ENCODE measurements at places on chromosomes 3 and 15.

- DNase-seq = no peak
Observed at GRCh38 chr3:135916310-135916709, 49.2 kb upstream of the PPP2R3A start.

DNA sequence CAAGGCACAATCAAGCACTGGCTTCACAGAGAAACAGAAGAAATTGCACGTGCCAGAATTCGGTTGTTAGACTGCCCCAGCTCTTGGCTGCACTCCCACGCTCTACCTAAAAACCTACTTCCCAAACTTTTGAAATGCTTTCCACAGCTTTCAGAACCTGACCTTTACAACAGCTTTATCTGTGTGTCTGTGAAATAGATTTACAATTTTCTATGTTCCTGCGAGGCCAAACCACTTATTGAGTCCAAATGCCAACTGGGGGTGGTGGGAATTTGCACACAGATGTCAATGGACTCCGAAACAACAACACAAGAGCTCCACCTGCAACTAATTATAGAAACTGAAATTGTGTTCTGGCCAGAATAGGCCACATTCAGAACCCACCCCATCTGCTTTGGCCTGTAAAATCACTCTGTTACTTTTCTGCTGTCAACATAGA is 44.6 kb downstream of the ERC2 start:
- DNase-seq = no peak

- no peak for DNase-seq
Observed at GRCh38 chr3:122681974-122682409, 1.4 kb downstream of the PARP14 start.

GRCh38 chr3:125194061-125194848 is 18.3 kb downstream of the SLC12A8 start:
- no peak for DNase-seq

- no peak for DNase-seq
Observed at GRCh38 chr3:86814321-86814720, 176.6 kb downstream of the VGLL3 start.

GRCh38 chr3:136852180-136852579 is 9.8 kb upstream of the NCK1 start:
- DNase-seq = no peak

- DNase-seq = no peak
Observed at GRCh38 chr3:157387708-157388435, 48.8 kb upstream of the PTX3 start.

DNA sequence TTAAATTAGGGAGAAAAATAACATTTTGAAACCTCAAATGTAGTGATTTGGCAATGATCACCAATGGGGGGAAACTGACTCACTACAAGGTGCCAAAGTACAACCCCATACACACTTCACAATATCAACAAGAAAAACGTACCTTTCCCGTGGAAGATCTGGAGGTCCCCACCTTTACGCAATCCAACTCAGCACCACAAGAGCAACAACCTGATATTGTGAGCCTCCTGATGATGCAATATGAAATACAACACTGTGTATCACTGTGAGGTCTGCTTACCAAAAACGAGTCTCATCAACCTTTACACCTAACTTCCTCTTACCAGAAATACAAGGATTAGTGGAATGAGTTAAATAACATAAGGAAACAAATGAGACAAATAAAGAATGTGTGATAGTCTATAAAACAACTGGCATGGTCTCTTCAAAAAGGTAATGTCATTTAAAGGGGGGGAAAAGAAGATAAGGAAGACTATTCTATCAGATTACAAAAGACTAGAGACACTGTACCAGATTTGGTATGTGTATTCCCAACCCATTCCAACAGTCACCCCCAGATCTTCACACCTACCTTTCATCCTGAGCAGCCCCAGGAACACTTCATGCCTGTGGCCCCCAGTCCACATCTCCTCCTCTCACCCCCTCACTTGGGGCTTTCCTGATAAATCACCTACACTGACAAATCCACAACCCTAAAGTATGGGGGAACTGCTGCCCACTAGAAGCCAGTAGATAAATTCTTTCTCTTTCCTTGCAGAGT is 27.7 kb downstream of the DLG1 start:
- DNase-seq = no peak

- no peak for DNase-seq
Observed at GRCh38 chr15:29942143-29942542, 119.9 kb upstream of the TJP1 start.

- DNase-seq = peak; percentile 71
Observed at GRCh38 chr3:188154014-188154808, at the start of gene LPP. Gene LPP, plus strand, starts transcription at chr3:188154157. Its CDS starts 251,964 bp downstream, at chr3:188406121.

- no peak for DNase-seq
Observed at GRCh38 chr3:30681649-30682211, 75.3 kb downstream of the TGFBR2 start.

- no peak for DNase-seq
Observed at GRCh38 chr3:188389711-188390342, 235.9 kb downstream of the LPP start.

DNA sequence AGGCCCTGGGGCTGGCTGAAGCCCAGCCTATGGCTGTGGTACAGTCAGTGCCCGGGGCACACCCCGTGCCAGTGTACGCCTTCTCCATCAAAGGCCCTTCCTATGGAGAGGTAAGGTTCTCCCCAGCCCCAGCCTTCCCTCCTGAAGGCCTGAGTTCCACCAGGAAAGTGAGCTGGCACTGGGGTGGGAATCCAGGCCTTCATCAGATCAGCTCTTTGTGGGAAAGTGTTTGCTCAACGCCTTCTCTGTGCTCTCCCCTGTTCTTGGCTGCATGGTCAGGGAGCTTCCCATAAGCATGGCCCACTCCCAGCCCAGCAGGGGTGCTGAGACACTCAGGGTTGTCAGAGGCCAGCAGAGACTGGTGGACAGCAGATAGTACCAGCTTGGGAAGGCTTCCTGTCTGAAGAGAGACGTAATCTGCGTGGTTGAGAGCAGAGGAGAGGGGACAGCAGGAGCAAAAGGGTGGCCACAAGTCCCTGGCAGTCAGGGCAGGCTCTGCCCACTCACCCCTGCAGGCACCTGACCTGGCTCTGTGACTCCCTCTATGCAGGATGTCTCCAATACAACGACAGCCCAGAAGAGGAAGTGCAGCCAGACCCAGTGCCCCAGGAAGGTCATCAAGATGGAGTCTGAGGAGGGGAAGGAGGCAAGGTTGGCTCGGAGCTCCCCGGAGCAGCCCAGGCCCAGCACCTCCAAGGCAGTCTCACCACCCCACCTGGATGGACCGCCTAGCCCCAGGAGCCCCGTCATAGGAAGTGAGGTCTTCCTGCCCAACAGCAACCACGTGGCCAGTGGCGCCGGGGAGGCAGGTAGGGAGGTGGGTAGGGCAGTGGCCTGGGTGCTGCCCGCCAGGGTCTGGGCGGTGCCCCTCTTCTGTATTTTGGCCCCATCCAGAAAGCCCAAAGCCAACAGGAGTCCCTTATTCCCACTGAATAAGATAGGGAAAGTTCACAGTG is 38.4 kb downstream of the PML start:
- no peak for DNase-seq

DNA sequence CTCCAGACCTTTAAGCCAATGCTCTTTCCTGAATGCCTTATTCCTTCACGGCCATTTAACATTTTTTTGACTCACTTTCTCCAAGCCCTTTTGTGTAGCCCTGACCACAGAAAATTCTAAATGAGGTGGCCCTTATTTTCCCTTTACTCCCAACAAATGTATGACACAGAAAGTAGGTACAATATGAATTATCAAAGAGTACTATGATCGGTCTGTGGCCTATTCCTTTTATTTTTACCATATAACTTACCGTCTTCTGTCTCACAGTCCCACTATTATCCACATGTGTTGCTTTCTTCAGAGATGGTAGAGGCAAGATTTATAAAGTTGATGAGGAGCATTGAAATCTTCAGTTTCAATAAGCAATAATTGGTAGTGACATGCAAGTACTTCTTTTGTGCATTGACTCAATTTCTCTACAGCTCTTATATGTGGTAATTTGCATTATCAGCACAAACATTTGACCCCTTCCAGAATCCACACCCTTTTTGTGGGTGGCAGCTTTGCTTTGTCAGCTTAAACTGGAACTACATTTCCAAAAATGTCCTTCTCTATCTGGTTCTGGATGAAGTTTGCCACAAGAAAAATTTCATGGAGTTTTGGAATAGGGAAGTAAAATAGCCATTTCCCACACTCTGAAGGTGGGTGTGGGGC is 143.8 kb upstream of the GADL1 start:
- DNase-seq = no peak
